ENCODE measurements at places on chromosomes 6 and 20.

- no peak for ATAC-seq
Measured at GRCh38 chr6:28489366-28490204, 26.0 kb downstream of the GPX6 start.

- ATAC-seq: no peak
Measured at GRCh38 chr6:18598551-18599264, 211.6 kb downstream of the RNF144B start.

- ATAC-seq: no peak
Measured at GRCh38 chr20:23046431-23046830, 3.0 kb downstream of the THBD start.

- ATAC-seq: no peak
Measured at GRCh38 chr6:159541296-159541695, 151.7 kb downstream of the SOD2 start.

GRCh38 chr6:28980137-28980851, 24.8 kb downstream of the ZNF311 start:
- no peak for ATAC-seq

DNA sequence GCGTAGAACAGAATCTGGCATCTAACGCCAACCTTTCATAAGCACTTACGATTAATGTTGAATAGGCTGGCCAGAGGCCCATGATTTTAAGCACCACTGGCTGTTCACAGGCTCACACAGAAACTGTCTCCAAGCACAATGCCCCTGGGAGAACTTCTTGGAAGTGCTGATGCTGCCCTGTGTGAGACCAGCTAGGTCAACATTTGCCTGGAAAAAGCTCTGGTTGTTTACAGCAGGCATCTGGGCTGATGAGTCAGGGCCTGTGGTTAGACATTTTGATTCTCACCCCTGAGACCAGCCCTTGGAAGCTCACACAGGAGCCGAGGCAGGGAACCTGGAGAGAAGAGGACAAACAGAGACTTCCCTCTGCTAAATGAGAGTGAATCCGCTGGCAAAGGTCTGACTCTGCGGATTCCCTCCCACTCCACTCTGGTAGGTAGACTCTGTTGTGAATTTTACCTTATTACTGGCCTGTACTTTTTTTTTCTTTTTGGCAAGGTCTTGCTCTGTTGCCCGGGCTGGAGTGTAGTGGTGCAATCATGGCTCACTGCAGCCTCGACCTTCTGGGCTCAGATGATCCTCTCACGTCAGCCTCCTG, 6.8 kb upstream of the SULF2 start:
- ATAC-seq: no peak

DNA sequence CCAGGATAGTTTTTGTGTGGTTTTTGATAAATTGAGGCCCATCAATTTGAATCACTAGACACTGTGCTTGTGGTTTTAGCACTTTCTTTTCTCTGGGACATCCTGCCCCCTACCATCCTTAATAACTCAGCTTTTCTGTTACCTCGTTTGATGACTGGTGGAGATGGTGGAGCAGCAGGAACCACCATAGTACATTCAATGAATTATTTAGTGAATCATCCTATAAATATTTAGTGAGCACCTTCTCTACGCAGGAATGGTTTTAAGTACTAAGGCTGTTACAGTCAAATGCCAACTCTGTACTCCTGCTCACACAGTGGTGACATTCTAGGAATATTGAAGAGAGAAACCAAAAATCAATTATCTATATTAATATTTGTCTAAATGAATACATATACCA, 585.2 kb downstream of the HAO1 start:
- ATAC-seq: no peak

GRCh38 chr20:63567136-63567385, 7.0 kb downstream of the HELZ2 start:
- ATAC-seq: no peak

DNA sequence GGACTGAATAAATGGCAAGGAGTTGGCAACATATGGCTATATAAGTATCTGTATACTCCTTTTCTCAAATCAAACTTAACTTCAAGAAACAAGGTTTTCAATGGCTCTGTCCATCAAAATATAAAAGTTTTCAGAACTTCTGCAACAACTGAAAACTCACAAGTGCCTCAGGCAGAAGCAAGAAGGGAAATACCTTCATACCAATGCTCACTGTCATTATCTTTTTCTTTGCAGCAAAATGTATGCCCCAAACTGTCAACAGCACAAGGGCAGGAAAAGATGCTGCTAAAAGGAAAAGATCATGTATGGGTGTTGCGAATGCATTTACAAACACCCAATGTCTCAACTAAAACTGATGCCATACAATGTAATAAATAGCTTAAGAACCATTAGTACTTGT, 45.9 kb downstream of the PTPRK start:
- no peak for ATAC-seq

GRCh38 chr6:74585753-74586152, 620.1 kb downstream of the COL12A1 start:
- no peak for ATAC-seq

DNA sequence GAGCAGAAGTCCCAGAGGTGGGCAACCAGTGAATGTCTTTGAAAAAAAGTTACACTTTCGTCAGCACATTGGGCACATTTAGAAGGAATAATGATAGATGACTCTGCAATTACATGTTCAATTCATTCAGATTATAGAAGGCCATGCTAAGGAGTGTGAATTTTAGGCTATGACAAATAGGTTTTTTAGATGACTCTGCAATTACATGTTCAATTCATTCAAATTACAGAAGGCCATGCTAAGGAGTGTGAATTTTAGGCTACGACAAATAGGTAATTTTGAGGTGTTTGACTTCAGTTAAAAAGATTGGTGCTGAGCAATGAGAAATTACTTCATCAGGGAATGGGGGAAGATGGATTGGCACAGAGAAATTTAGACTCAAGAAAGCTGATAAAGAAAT, 744.9 kb upstream of the MMS22L start:
- no peak for ATAC-seq

- ATAC-seq: no peak
Measured at GRCh38 chr6:41607036-41607435, 31.2 kb upstream of the MDFI start.

DNA sequence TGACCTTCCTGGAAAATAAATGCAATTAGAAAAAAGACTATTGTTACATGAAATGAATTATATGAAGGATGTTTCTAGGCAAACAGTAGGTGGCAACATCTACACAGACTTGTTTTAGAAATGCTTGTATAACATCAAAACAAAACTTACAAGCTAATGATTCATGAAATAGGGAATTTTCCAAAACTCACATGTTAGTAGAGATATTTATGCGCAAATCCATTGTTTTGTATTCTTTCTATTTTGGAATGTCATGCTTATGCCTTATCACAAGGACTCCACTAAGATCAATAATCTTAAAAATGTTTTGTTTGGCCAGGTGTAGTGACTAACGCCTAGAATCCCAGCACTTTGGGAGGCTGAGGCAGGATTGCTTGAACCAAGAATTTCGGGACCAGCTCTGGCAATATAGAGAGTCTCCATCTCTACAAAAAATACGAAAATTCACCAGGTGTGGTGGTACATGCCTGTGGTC, 32.3 kb upstream of the LGSN start:
- ATAC-seq: peak; percentile 13

GRCh38 chr20:8342391-8342790, 210.3 kb downstream of the PLCB1 start:
- ATAC-seq: no peak

- ATAC-seq: no peak
Measured at GRCh38 chr6:165109011-165109410, 200.4 kb downstream of the C6orf118 start.

GRCh38 chr6:151141685-151142084, 98.1 kb upstream of the AKAP12 start:
- ATAC-seq: no peak

GRCh38 chr20:2606507-2607006, 45.9 kb upstream of the NOP56 start:
- ATAC-seq: no peak

DNA sequence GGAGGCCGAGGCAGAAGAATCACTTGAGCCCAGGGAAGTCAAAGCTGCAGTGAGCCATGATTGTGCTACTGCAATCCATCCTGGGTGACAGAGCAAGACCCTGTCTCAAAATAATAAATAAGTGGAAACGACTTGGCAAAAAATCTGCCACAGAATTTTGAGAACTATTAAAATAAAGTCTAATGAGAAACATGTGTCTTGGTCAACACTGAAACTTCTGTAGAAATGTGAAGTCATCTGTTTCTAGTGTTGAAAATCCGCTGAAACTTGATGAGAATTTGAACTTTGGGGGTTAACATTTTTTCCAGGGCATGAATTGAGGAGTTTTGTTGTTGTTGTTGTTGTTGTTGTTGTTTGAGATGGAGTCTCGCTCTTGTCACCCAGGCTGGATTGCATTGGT, 29.0 kb upstream of the BCLAF1 start:
- no peak for ATAC-seq

- ATAC-seq: no peak
Measured at GRCh38 chr6:34562350-34562749, 6.2 kb upstream of the SPDEF start.

- ATAC-seq: no peak
Measured at GRCh38 chr6:168113226-168113625, 34.2 kb upstream of the FRMD1 start.

DNA sequence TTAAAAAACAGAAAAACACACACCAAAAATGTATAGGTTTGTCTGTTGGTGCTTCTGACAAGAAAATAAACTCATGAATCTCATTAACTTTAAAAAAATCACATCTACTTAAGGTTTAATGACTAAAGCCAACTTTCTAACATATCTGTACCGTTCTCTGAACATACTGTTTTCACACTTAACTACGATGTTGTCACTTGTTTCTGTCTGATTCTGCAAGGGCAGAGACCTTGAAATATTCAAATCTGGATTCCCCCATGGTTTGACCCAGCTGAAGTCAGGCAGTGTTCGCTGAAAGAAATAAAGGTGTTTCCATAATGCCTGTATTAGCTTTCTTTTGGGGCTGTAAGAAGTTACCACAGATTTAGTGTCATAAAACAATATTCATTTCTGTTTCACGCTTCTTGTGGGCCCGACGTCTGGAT, 2.7 kb upstream of the ASXL1 start:
- ATAC-seq: peak; percentile 37

- ATAC-seq: no peak
Measured at GRCh38 chr6:53792016-53792415, 2.8 kb upstream of the LRRC1 start.

- no peak for ATAC-seq
Measured at GRCh38 chr20:23727016-23727415, 23.7 kb downstream of the CST1 start.

- no peak for ATAC-seq
Measured at GRCh38 chr6:4388675-4389074, 253.3 kb upstream of the ECI2 start.

DNA sequence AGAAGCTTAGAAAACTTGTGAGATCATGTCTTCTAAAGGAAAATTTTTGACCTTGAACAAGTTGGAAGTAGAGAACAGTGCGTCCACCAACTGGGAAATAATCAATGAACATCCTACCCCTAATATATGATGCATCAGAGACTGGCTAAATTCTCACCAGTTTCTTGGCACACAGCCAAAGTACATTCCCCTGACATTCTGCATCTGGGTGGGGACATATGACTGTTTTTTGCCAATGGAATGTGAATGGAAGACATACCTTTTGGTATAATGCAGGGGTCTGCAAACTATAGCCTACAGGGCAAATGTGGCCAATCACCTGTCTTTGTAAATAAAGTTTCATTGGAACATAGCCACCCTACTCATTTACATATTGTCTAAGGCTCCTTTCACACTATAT, 84.7 kb downstream of the HAO1 start:
- no peak for ATAC-seq

GRCh38 chr6:160139420-160139851, 17.8 kb downstream of the SLC22A1 start:
- ATAC-seq: no peak

DNA sequence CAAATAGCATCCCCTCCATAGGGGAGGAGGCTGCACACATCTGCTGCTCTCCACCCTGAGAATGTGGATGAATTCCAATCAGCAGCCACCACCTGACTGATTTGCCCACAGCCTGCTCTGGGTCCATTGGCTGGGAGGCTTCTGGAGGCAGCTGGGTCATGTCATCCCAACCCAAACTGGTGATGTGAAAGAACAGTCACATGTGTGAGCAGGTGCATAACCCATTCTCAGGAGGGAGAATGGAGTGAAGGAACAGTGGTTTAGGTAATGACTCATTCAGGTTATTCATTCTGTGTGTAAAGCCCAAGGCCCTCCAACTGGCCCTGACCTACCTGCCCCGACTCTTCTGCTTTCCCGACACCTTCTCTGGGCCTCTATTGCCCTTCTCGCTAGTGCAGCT, 90.9 kb upstream of the GCM1 start:
- peak; percentile 55 for ATAC-seq

DNA sequence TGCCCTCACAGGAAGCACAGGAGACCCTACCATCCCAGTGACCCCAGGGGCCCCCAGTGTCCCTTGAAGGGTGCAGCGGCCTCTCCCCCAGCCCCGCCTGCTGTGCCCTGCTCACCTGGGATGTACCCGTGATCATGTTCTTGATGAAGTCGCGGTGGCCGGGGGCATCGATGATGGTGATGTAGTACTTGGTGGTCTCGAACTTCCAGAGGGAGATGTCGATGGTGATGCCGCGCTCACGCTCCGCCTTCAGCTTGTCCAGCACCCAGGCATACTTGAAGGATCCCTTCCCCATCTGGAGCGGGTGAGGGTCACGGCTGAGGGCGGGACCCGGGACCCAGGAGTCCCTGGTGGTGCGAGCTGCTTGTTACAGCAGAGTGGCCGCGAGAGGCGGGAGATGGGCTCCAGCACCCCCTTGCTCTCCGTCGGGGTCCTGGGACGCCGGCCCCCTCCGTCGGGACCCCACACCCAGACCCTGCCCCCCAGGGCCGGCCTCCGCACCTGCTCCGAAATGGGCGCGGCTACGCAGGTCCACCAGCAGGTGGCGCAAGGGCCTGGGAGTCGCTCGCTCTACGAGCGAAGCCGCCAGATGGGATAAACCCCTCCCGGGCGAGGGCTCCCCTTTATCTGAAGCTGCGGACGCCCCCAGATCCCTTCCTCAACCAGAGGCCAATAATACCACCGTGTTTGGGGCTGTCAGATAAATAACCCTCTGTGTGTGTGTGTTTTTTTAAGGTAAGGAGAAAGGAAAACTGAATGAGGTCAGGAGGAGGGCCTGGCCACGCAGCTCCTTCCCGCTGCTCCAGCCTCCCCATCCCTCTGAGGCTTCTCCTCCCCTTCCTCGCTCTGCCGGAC, 2.9 kb downstream of the EEF1A2 start:
- peak; percentile 52 for ATAC-seq

- ATAC-seq: no peak
Measured at GRCh38 chr6:70527071-70527737, 39.5 kb upstream of the SDHAF4 start.

- no peak for ATAC-seq
Measured at GRCh38 chr20:5131502-5131901, 4.7 kb downstream of the CDS2 start.

DNA sequence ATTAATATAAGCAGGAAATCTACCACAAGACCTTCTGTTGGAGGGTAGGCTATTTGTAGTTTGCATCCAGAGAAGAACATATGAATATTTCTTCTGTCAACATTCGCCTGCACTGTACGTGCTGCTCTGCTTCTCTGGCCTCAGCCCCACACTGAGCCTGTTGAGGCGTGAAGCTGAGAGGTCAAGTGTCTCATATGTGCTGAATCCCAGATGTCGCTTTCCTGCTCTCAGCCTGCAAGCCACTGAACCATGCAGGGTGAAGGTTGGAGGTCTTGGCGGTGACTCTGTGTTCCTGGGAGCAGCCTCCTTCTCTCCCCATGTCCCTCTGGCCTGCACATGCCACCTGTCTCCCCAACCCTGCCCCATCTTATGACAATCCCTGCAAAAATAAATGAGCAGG, 83.6 kb downstream of the TMEM170B start:
- no peak for ATAC-seq

GRCh38 chr20:1815502-1816085, 79.6 kb upstream of the SIRPA start:
- ATAC-seq: no peak
